ENCODE measurements at places on chromosomes 5 and 9.

DNA sequence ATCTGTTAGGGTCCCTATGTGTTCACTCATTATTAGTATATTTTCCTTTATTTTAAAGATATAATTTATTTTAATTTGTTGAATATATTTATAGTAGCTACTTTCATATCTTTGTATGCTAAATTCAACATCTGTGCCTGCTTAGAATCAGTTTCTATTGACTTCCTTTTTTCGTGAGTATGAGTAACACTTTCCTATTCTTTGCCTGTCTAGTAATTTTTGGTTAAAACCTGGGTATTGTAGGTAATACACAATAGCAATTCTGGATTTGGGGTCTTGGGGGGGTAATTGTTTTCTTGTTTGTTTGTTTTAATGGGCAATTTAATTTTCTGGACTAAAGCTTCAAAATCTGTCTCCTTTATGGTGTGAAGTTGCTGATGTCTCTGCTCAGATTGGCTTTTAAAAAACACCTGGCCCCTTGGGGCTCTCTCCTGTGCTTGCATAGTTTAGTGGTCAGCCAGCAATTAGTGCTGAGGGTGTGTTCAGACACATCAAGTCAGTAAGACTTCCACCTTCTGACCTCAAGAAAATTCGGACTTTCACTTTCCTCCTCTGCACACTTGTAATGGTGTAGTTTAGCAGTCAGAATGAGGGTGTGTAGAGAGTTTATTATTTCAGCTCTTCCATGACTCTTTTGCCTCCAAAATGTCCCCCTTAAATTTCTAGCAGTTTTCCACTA lies 124.4 kb upstream of the MAP1B start:
- no peak for DNase-seq

- no peak for DNase-seq
Observed at GRCh38 chr9:133164191-133164590, 477 bp upstream of the GBGT1 start.

GRCh38 chr9:91427873-91428272 lies 4.2 kb upstream of the NFIL3 start:
- DNase-seq, result no peak

- DNase-seq, result no peak
Observed at GRCh38 chr5:100424787-100425186, 110.4 kb upstream of the FAM174A start.

DNA sequence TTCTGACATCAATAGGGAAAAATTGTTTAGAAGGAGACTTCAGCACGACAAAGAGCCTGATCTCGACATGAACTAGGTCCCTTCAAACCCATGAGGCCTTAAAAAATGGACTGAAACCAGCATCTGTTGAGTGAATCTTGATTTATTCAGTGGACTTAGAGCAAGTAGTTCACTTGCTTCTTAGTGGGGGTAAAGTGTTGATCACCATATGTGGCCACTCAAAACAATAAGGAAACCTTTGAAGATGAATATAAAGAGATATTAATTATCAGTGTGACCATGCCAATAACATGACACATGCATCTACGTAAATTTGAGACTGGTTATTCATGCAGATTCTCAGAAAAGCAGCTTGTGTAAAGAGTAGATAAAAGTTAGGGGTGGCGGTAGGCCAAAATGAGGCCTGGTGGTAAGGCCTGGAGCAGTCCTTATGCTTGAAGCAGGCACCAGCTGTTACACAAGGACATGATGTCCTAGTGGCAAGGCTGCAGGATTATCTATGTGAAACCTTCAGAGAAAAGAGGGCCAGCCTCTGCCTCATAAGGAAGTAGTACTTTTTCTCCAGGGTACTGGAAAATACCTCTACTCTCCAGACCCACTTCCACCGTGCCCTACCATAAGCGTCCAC lies 61.3 kb downstream of the S1PR3 start:
- DNase-seq, result no peak

- no peak for DNase-seq
Observed at GRCh38 chr9:2024888-2025782, 10.0 kb downstream of the SMARCA2 start.

GRCh38 chr5:180133060-180133459 lies 61.5 kb upstream of the RNF130 start:
- DNase-seq, result no peak

DNA sequence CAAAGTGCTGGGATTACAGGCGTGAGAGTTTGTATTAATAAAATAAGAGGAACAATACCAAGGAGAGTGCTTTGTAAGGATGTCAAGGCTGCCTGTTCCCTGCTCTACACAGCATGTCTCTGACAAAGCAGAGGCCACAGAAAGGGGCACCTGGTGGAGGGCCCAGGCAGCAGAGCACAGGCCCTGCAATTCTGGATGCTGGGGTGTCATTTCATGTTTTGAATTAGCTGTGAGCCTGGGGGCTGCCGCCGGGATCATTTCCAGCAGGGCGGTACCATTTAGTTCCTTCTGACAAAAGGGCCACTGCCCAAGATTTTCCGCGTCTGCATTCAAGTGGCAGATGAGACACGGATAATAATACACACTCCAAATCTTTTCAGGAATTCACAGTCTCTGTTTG lies 396.9 kb downstream of the GADD45G start:
- DNase-seq, result no peak

GRCh38 chr5:92588876-92589275 lies 992.1 kb downstream of the NR2F1-AS1 start:
- DNase-seq, result no peak

DNA sequence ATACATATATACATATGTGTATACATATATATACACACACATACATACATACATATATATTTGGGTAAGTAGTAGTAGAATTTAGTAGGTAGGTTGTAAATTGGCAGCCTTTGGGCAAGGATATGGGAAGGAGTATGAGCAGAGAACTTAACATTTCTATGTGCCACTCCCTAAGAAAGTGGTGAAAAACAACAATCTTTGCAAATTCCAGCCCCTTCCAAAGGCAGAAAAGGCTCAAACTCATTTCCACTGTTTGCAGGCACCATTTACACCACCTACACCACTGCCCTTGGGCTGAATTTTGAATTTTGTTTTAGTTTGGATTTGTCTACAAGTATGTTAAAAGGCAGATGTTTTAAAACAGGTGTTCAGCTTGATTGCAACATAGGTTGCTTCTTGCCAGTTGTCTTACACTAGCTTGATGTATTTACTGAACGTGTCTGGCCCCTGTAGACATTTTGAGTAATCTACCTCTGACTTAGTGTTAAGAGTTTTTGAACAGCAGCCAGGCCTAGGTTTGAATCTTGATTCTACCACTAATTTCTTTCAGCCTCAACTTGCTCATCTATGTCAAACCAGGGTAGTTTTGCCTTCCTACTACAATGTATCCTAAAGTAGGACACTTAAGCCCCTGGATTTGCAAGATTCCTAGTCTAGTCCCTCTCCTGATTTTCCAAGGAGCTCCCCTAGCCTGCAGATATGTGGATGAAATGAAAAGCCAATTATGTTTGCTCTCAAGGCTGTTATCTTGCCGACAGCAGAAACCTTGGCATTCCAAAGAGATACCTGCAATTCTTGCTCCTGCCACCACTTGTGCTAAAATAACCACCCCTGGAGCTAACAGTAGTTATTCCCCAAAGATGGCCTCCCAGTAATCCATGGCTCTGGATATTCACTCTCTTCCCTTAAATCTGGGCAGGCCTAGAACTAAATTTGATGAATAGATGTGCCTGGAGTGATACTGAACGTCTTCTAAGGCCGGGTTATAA lies 156.2 kb upstream of the SLC44A1 start:
- DNase-seq, result no peak

Data from CD4-positive, alpha-beta T cell treated with Interleukin-17A for 1 hour (primary cell).